ENCODE measurements at places on chromosomes 3 and 15.

DNA sequence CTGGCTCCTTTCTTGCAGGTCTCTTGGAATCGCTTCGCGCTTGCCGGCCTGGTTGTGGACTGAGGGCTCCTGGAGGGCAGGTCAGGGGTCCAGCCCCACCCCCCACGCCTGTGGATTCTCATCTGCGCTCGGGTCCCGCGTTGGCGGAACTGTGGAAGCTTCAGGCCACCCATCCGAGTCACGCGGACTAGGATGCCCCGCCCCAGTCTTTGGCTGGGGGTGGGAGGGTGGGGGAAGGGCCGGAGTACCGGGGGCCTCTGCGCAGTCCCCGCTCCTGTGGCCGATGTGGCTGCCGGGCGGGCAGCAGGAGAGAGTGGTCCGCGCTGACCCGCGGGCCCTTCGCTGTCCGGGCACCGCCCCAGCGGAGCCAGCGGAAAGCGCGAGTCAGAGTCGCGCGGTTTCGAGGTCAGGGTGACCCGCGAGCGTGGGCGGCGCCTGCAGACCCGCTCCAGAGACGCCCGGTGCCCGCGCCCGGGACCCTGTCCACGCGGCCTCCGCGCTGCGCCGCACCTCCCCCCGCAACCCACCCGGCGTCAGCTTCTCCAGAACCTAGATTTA, 114.2 kb downstream of the KLF13 start:
- DNase-seq, result no peak

GRCh38 chr15:27826411-27826810, 272.7 kb downstream of the OCA2 start:
- DNase-seq, result no peak

DNA sequence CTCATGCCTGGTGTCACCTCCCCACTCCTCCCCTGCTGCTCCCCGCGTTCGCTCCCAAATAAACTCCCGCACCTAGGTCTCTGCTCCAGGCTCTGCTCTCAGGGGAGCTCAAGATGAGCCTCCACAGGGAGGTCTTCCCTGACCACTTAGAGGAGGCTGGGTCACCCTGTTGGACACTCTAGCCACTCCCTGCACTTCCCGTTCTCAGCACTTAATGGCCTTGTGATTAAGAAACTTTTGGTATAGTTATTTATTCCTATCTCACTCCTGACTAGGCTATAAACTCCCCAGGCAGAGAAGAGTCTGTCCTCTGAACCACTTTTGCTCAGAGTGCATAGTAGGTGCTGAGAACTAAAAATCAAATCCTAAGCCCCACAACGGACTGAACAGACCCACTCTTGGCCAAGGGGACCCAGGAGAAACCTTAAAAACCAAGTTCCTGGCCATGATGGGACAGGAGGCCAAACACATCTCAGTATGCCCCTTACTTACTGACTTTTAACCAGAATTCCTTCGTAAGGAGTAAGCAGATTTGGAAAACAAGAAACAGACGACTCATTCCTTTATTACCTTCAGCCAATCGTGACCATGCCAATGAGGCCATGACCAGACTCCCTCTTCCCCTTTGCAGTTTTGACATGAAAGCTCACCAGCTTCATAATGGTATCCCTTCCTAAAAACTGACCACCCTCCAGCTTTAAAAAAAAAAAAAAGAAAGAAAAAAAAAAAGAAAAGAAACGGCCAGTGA, 69.0 kb upstream of the HRH1 start:
- no peak for DNase-seq

GRCh38 chr3:133940536-133940935, 44.9 kb upstream of the RAB6B start:
- DNase-seq, result no peak

- DNase-seq, result no peak
Observed at GRCh38 chr15:71781179-71781964, 29.0 kb upstream of the NR2E3 start.

DNA sequence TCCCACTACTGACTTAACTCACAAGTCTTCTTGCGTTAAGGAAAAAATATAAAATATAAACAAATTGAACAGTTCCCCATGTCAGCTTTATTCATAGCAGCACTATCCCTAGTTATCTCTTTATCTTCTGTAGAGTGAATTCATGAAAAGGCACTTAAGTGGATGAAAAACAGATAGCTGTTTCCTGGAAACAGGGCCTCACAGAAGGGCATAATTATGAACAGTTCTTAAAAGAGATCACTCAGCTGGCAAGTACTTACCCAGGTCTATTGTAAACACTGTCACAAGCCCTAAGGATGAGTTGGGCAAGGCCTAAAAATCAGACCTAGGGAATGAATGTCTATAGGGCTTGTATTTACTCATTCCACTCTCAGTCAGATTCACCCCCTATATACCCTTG, 10.7 kb downstream of the MB21D2 start:
- DNase-seq, result no peak

- no peak for DNase-seq
Observed at GRCh38 chr15:53974813-53975212, 3.4 kb upstream of the UNC13C start.

DNA sequence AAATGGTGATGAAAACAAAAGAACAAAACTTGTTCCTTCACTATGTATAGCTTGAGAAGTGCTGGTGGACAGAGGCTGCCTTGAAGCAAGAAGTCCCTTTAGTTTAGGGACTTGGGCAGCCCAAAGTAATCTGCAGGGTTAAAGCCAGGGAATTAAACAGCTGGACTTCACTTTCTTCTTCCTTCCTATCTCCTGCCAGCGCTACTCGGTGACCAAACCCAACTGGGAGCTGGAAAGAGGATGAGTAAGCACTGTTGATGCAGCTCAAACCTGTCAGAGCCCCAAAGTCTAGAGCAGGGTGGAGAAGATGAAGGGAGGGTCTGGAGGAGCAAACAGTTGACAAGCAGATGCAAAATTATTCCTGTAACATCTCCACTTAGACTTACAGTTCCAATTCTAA, 73.1 kb upstream of the FBN1 start:
- DNase-seq, result no peak

DNA sequence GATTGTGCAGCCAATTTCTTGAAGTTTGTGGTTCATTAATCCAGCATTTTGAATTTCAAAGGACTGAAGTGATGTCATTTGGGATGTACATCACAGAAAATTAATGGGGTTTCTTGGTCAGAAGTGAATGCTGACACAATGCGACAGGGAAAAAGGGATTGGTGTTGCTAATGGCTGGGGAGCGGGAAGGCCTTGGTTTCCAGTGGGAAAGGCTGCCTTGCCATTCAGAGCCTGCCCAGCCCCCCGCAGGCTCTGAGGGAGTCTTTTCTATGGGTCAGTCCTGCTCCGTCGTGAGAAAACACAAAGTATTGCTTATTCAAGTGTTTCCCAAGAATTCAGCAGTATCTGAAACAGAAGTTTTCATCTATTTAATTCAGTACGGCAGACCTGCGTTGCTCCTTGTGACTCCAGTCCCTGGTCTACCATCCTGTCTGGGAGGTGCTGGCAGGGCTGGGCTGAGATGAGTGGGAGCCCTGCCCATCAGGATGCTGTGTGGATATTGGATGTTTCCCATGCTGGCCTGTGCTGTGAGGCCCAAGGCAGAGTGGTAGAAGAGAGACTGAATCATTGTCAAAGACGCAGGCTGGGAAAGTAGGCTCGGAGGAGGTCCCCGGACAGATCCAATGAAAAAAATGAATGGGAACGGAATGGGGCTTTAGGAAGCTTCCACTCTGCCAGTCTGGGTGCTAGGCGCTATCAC, 111.2 kb upstream of the KLHL25 start:
- no peak for DNase-seq

DNA sequence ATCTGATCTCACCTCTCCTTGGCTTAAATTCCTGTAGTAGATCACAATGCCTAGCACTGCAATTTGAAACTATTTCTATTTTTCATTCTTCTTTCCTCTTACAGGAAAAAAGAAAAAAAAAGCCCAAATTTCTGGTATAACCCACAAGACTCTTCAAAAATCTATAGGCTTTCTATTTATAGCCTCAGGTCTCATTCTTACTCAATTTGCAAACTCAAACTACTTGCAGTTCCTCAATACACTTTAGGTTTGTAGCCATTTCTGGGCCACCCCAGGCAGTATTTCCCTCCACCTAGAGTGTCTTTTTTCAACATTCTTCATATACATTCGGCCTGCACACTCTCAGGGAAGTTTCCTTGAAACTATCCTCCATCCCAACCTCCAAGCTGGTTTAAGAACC, 169.0 kb downstream of the TBC1D5 start:
- DNase-seq, result no peak

GRCh38 chr15:87712211-87712610, 544.3 kb downstream of the NTRK3 start:
- DNase-seq, result no peak

- DNase-seq, result no peak
Observed at GRCh38 chr15:64921711-64922110, 10.0 kb downstream of the ANKDD1A start.

DNA sequence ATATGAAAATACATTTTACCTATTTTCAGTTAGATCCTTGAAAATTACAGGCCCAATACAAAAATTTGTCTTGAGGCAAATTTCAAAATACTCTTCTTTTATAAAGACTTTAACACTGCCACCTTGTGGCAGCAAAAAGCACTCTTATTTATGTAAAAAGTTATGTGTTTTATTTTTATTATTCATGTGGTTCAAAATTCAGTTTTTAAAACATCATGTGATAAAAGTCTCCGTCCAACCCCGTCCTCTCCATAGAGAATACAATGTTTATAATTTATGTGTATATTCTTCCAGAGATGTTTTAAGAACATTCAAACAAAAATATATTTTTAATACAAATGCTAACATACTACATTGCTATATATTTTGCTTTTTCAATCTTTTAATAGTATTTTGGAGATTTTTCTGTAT, 36.9 kb upstream of the TRIM59 start:
- no peak for DNase-seq

- DNase-seq, result no peak
Observed at GRCh38 chr15:71202712-71203111, 87.4 kb downstream of the THSD4 start.

DNA sequence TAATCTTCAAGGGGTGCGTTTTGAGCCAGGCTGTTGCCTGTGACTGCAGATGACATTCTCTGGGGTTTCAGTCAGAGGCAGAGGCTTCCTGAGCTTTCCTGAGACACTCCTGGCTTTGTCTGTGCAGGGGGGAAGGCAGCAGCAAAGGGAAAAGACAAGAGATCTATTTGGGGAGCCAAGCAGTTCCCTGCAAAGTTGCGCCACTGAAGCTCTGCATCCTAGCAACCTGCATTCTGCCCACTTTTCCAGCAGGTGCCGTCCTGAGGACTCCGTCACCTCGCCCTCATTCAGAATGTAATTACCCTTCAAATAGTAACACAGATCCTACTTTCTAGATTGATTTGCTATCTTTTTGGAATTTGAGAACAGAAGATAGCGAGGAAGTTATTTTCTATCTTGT, 1.9 kb upstream of the TMEM158 start:
- DNase-seq, result no peak

Measured in stimulated activated CD8-positive, alpha-beta memory T cell treated with anti-CD3 and anti-CD28 coated beads, Interleukin-4, amount 100 ng/mL, for 1 hour (primary cell).